Ovary (tissue), 10 donors: ENCODE measurements at places on chromosomes 13 and 19.

DNA sequence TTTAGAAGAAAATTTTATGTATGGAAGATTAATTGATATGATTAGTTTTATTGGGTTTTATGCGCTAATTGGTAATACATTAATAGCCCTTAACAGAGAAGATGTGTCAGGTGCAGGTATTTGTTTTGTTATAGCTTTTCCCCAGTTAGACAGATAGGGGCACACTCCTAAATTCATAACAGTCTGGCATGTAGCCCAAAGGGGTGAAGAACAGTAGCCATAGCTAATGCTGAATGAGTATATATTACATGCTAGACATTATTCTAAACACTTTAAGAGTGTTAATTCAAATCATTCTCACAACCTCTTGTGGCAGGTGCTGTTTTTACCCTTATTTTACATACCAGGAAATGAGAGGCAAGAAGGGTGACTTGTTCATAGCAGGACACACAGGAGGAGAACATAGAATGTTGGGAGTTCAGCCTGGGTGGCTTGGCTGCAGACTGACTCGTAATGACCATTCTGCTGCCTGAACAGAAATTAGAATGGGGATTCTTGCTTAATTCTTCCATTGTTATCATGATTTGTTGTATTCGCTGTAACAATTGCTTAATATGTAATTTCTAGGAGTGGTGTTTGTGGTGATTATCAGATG, 20.1 kb downstream of the PCCA start:
- DNase-seq: no peak

GRCh38 chr13:98490866-98491265, 86.0 kb downstream of the STK24 start:
- no peak for DNase-seq

DNA sequence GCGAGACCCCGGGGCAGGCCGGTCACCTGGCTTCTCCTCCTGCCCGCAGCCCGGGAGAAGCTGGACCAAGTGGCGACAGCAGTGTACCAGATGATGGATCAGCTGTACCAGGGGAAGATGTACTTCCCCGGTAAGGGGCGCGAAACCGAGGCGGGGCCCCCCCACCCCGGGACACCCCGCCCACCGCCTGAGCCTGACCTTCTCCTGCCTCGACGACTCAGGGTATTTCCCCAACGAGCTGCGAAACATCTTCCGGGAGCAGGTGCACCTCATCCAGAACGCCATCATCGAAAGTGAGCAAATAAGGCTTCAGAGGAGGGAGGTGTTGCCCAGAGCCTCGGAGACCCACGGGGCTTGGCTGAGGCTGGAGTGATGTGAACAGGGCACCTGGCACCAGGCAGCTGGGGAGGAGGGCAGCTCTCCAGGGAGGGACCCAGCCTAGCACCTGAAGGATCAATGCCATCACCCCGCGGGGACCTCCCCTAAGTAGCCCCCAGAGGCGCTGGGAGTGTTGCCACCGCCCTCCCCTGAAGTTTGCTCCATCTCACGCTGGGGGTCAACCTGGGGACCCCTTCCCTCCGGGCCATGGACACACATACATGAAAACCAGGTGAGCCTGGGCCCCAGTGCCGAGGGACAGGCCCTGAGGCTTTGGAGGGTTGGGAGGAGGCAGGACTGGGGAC, 629 bp downstream of the IZUMO4 start:
- DNase-seq: peak; percentile 67

- no peak for DNase-seq
Measured at GRCh38 chr19:5547881-5548280, 19.9 kb downstream of the TINCR start.

DNA sequence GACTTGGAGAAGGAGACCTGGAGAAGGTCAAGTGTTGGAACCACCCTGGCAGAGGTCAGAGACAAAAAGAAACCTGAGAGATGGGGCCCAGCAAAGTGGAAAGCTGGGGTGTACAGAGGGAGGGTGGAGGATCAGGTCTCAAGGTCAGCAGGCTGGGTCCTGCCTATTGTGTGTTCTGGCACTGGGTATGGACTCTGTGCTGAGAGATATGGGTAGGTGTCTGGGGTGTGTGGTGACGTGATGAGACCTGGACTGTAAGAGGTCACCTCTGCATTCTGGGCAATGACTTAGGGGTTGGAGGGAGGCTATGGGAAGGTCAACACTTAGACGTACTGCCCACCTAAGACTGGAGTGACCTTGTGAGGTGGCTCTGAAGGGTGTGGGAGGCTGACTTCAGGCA, 88.1 kb downstream of the SCGB2B2 start:
- no peak for DNase-seq

DNA sequence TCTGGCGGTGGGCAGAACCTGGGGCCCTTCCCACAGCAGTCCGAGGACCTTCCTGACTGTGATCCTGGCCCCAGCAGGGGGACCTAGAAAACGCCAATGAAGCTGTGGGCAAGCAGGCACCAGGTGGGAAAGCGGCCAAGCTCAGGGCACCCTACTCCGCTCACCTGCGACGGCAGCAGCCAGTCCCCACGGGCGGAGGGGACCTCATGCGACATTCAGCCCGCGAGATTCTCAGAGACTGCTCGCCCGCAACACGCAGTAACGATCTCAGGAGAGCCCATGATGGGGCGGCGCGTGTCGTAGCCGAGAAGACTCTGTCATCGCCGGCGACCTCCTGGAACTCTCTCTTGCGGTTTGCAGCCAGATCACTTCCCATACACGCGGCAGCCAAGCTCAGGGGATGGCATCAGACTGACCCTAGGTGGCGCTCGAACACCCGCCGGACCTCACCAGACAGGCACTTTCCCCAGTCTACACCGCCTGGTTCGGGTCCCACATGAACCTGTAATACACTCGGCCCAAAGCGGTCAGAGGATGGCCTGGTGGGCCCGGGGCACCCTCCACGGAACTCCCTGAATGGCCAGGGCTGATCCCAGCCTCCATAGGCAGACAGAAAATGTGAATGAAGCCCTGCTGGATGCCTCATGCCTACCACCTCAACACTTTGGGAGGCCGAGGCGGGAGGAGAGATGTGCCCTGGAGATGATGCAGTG, 26.5 kb downstream of the MAN2B1 start:
- DNase-seq: peak; percentile 83

GRCh38 chr13:50884265-50884664, 25.3 kb upstream of the RNASEH2B start:
- DNase-seq: no peak

- no peak for DNase-seq
Measured at GRCh38 chr13:61021838-61022237, 393.8 kb downstream of the PCDH20 start.

- DNase-seq: no peak
Measured at GRCh38 chr19:55379174-55379573, 2.5 kb downstream of the TMEM190 start.

DNA sequence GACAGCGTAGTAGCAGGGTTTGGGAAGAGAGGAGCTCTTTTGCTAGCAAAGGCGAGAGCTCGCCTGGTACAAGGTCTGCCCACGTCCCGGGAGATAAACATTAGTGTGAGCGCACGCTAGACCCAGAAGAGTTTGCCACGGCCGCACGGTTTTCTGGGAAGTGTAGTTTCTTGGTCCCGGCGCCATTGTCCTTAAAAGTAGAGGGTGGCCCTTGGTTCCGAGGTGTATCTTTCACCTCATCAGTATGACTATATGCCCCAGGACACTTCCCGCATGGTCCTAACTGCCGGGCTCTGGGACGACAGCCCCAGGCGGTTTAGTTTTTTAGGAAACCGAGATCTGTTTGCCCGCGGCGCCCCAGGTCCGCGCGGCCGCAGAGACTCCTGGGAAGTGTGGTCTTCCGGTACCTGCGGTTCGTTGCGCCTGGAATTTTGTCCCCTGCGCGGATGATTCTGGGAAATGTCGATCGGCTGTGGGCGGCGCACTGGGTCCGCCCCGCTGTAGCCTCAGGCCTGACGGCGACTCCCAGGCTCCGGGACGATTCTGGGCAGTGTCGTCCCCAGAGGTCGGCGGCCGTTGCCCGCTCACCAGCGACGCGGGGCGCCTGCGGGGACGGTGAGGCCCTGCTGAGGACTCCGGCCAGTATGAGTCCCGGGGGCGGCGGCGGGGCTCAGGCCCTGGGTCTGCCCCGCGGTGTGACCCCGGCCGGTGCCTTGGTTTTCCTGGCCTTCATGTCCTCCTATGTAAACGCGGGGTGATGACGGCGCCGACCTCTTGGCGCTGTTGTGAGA, at the start of gene ZNF181:
ZNF181 (plus strand) TSS at position 498 of the 791 bp plus-strand sequence. CDS start 795 bp downstream, outside the sequence.
- DNase-seq: peak; percentile 89

GRCh38 chr19:18733196-18733647, 49.7 kb downstream of the CRTC1 start:
- peak; percentile 73 for DNase-seq

GRCh38 chr13:80177327-80177726, 163.6 kb downstream of the SPRY2 start:
- no peak for DNase-seq

DNA sequence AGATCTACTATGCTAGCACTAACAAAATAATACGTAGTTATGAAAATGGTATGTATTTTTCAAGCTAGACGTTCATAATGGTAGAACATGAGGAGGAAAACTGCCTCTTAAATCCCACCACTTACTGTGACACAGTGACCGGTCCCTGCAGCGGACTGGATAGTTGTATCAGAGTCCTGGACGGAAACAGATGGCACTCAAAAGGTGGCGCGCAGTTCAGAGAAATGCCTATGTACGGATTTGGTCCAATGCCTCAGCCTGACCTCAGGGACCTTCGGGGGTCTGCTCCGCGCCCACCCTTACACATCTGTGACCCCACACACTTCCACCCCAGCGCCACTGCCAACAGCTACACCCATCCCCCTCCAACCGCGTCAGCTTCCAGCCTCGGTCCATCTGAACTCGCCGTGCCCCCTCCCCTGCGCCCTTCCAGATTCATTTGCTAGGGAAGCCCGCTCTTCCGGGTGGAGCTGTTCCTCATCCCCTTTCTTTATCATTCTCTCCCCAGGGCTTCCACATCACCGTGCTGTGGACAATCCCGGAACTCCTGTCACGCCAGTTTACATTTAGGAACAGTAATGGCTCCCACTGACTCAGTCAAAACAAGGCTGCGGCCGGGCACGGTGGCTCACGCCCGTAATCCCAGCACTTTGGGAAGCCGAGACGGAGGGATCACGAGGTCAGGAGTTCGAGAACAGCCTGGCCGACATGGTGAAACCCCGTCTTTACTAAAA, 792 bp upstream of the LENG8 start:
- peak; percentile 66 for DNase-seq

- no peak for DNase-seq
Measured at GRCh38 chr19:55058781-55059610, 4.0 kb downstream of the RDH13 start.

GRCh38 chr13:27053210-27053884, 118.3 kb downstream of the USP12 start:
- no peak for DNase-seq

DNA sequence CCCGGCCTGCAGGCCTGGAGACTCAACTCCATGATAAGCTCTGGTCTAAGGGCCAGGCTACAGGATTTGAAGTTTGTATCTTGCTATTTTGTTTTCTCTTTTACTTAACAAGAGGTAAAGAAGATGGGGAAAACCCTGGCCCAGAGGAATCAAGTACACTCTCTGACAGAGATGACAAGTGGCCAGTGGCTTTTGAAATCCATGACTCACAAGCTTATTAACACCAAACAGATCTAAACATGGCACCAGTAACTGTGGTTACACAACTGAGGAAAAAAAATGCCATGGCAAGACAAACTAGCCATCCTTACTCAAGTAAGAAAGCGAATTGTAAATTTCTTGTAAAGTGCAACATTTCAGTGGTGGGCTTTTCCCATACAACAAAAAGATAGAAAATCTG, 72.6 kb upstream of the SERTM1 start:
- DNase-seq: no peak

- no peak for DNase-seq
Measured at GRCh38 chr13:43431841-43432240, 354.9 kb downstream of the ENOX1 start.

- no peak for DNase-seq
Measured at GRCh38 chr13:113103646-113104045, 1.9 kb upstream of the F7 start.

DNA sequence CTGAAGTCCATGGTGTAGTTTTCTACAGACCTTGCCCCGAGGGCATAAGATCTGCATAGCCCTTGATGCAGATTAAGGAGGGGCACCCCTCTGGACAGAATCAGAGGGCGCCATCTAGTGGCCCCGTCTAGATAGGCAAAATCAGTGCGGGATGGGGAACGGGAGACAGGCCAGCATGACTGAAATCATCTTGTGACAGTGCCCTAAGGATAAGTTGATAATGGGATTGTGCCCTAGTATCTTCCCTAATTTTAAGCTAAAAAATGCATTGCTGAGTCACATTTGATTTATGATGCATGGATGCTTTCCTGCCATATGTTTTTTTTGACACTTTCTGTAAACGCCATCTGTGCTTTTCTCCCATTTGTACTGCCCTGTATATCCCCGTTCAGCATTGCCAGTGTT, 19.0 kb upstream of the GPI start:
- peak; percentile 63 for DNase-seq

DNA sequence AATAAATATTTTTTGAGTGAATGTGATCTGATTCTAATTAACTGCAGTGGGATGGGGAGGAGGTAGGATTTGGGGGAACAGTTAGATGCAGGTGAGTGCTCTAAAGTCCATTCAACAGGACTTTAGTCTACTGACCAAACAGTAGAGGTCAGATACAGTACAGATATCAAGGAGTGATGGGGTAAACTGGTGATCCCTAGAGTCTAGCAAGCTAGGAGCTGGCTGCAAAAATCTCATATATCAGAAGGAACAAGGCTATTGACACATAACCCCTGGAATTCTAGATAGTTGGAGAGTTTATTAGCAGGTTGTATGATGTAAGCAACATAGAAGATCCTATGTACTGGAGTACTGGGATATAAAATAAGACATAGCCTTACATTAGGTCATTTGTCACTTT, 131.6 kb downstream of the HS6ST3 start:
- no peak for DNase-seq

DNA sequence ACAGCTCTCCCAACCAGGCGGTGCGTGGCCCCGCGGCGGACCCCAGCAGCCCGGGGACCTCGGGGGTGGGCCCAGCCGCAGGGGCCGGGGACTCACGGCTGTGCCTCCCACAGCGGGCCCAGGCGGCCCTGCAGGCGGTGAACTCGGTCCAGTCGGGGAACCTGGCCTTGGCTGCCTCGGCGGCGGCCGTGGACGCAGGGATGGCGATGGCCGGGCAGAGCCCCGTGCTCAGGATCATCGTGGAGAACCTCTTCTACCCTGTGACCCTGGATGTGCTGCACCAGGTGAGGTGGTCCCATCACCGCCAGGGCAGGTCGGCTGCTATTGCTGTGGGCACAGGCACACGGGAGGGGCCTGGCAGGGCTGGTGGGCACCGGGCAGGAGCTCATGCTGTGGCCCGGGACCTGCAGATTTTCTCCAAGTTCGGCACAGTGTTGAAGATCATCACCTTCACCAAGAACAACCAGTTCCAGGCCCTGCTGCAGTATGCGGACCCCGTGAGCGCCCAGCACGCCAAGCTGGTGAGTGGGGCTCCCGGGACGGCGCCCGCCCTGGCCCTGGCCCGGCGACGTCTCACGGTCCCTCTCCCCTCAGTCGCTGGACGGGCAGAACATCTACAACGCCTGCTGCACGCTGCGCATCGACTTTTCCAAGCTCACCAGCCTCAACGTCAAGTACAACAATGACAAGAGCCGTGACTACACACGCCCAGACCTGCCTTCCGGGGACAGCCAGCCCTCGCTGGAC, 7.3 kb downstream of the PTBP1 start:
- DNase-seq: no peak

- no peak for DNase-seq
Measured at GRCh38 chr19:46978171-46978869, 41.3 kb upstream of the NPAS1 start.
